ENCODE measurements at places on chromosomes 5 and 9.

GRCh38 chr9:13598738-13599137, 319.2 kb upstream of the MPDZ start:
- no peak for DNase-seq

DNA sequence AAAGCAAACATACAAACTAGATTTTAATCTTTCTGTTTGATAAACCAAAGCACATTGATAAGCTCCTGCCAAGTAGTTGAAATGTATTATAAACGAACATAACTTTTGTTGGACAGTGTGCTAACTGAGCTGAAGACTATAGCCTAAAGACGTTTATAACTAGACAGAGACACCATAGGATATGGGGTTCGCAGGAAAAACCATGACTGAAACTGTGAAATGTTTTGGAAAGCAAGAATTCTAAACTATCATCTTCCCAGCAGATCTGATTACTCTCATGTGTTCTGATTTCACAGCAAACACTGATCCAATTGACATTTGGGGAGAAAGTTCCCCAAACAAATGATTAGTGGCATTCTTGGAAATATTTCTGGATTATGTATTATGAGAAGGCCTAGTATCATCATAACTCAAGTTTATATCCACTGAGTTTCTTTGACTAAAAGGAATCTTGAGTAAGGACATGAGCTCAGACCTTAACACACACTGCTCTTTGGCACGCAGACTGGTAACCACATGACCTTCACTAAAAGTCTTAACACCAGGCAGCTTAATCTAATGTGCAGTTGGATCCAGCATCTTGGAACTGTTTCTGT, 375.2 kb downstream of the ZNF608 start:
- DNase-seq = no peak

- no peak for DNase-seq
Measured at GRCh38 chr5:165135565-165135964, 1630.1 kb downstream of the MAT2B start.

GRCh38 chr5:174294891-174295620, 249.6 kb downstream of the NSG2 start:
- no peak for DNase-seq

DNA sequence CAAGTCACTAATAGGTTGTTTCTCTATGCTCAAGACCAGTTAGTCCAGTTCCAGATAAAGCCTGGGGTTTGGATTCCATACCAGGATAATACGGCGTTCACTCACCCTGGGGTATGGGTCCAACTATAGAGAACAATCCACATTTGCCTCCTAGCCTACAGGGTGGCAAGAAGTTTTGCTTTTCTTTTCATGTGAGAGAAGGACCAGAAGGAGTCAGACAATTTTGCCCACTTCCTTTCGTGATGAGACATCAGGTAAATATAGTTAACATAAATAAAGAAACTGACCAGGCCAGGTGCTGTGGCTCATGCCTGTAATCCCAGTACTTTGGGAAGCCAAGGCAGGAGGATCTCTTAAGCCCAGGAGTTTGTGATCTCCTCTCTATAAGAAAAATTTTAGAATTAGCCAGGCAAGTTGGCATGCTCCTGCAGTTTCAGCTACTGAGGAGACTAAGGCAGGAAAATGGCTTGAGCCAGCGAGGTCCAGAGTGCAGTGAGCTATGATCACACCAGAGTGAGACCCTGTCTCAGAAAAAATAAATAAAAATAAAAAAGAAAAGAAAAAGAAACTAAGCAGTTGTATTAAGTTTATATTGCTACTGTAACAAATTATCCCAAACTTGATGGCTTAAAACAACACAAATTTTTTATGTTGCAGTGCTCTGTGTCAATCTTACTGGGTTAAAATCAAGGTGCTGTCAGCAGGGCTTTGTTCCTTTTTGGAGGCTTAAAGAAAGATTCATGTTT, 7.5 kb upstream of the REEP5 start:
- no peak for DNase-seq

- DNase-seq = no peak
Measured at GRCh38 chr5:149114403-149115312, 26.6 kb upstream of the ABLIM3 start.

DNA sequence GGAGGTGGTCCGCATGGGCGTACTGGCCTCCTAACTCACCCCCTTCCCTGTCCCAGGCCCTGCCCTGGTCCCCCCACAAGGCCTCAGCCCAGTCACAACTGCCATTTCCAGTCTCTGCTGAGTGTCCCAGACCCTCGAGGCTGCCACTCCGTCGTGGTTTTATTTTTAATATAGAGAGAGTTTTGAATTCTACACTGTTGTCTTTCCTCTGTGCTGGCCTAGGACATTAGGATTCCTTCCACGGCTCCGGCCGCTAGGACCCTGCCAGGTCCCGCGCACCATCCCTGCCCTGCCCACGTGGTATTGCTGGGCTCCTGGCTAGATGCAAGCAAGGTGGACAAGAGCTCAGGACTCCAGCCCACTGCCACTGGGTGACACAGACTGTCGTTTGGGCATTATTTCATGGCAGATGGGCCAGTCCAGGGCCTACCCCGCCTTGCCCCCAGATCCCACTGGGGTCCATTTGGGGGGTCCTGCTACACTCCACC, 53.3 kb downstream of the SAR1B start:
- no peak for DNase-seq

- DNase-seq = no peak
Measured at GRCh38 chr5:52896534-52897237, 92.5 kb upstream of the ITGA2 start.

- no peak for DNase-seq
Measured at GRCh38 chr5:127014573-127014972, 15.8 kb downstream of the MARCHF3 start.

DNA sequence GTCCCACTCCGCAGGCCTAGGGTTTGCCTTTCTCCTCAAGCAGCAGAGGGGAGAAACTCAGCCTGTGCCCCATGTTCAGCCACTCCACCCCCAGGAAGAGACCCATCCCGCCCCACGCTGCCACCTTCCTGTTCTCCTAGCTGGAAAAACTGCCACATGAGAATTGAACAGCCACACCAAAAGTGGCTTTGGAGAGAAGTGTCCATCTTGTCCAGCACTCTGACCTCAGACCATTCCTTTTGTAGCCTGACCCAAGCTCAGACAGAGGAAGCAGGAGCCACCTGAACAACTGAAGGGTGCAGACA, 8.3 kb upstream of the SLC25A48 start:
- DNase-seq = no peak

- peak; percentile 42 for DNase-seq
Measured at GRCh38 chr5:42691413-42691937, 65.1 kb upstream of the CCDC152 start.

Data from spleen (tissue), 13 donors.